ENCODE measurements at places on chromosomes 13 and 19.

GRCh38 chr19:7820588-7820987 lies 9.4 kb upstream of the EVI5L start:
- no peaks in the 10 kb centered on the region for H3K36me3 ChIP-seq
- no peak overlapping the region for H3K4me3 ChIP-seq
- no peak overlapping the region for H3K27ac ChIP-seq
- peaks cover 3% of the 10 kb centered on the region for H3K4me1 ChIP-seq
- peaks cover 27% of the 10 kb centered on the region for H3K27me3 ChIP-seq

GRCh38 chr19:15448778-15449619 lies 757 bp downstream of the WIZ start:
- DNase-seq = no peak
- H3K4me3 ChIP-seq = peak overlapping the region; percentile 55
- H3K36me3 ChIP-seq = peaks cover 28% of the 10 kb centered on the region
- peak overlapping the region; percentile 21 for H3K27ac ChIP-seq
- H3K27me3 ChIP-seq = no peaks in the 10 kb centered on the region

DNA sequence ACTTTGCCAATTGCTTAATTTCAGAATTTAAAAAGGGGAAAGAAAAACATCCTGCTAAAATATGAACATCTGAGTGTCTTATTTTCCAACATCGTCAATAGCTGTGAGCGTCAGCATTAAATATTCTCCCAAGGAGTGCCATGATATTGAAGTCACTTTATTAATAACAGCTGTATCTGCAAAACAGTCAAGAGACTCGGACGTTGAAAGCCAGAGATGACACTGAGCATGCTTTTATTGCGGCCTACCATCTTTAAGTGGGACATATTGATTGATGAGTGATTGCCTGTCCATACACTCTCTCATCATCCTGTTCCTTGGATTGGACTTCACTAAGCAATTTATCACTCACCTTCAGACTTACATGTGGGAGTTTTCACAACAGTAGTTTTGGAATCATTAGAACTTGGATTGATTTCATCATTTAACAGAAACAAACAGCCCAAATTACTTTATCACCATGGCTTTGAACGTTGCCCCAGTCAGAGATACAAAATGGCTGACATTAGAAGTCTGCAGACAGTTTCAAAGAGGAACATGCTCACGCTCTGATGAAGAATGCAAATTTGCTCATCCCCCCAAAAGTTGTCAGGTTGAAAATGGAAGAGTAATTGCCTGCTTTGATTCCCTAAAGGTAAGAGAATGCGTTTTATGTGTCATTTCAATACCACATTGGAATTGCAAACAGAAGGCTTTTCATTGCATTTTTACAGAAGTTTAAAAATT lies 53.8 kb downstream of the MBNL2 start:
- no peak for DNase-seq
- peaks cover 51% of the 10 kb centered on the region for H3K4me1 ChIP-seq
- H3K27me3 ChIP-seq = no peaks in the 10 kb centered on the region
- H3K27ac ChIP-seq = no peak overlapping the region
- H3K4me3 ChIP-seq = no peak overlapping the region

DNA sequence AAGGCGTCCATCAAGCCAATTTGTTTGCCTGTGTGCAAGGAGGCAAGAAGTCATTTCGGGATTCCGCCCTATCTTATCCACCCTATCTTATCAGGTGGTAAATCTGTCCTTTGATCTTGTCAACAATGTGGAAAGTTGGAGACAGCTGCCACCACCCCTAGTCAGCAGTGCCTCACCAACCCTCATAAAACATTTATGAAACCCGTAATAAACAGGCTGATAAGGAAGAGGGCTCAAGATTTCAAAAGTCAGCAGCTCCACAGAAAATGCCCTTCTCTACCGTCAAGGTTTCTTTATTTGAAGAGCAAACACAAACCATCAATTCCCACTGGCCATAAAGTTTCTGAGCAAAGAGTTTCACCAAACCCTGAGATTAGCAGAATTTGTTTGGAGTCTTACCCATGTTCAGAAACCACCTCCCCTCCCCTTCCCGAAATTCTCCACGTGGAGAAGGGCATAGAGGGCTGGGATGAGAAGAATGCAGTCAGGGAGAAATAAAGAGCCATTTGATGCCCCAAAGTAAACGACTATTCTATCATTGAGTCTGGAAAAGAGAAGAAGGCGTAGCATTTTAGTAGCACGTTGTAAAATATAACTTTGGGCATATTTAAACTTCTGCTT lies 196.0 kb upstream of the GPR12 start:
- H3K4me3 ChIP-seq = no peak overlapping the region
- H3K27me3 ChIP-seq = peaks cover 2% of the 10 kb centered on the region
- no peaks in the 10 kb centered on the region for H3K4me1 ChIP-seq
- DNase-seq = no peak
- no peak overlapping the region for H3K27ac ChIP-seq

DNA sequence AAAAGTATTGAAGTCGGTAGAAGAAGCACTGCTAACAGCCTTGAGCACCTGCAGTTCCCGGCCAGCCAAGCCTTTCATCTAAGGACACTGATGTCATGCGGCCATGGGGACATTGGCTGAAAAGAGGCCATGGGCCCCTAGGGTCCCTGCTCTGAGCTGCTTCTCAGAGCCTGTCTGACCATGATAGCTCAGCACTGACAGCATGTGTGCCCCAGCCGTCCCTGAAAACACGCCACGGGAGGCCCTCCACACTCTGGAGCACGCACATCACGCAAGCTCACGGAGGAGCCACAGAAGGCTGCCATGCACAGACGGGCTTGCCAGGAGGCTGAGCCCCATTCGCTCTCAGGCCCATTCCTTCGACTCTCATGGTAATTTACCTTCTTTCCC lies 51.8 kb downstream of the MLLT1 start:
- H3K27ac ChIP-seq = no peak overlapping the region
- DNase-seq = no peak
- H3K4me1 ChIP-seq = peaks cover 4% of the 10 kb centered on the region

GRCh38 chr19:17234911-17235299 lies 8.9 kb downstream of the OCEL1 start:
- peak; percentile 85 for DNase-seq
- peak overlapping the region; percentile 79 for H3K4me3 ChIP-seq
- H3K4me1 ChIP-seq = peaks cover 9% of the 10 kb centered on the region

- peaks cover 15% of the 10 kb centered on the region for H3K4me1 ChIP-seq
- peak; percentile 12 for DNase-seq
- no peaks in the 10 kb centered on the region for H3K27me3 ChIP-seq
- H3K36me3 ChIP-seq = peaks cover 32% of the 10 kb centered on the region
- no peak overlapping the region for H3K4me3 ChIP-seq
- peak overlapping the region; percentile 64 for H3K27ac ChIP-seq
These were observed 205.8 kb downstream of the LMO7 start for GRCh38 chr13:75841905-75842304.

DNA sequence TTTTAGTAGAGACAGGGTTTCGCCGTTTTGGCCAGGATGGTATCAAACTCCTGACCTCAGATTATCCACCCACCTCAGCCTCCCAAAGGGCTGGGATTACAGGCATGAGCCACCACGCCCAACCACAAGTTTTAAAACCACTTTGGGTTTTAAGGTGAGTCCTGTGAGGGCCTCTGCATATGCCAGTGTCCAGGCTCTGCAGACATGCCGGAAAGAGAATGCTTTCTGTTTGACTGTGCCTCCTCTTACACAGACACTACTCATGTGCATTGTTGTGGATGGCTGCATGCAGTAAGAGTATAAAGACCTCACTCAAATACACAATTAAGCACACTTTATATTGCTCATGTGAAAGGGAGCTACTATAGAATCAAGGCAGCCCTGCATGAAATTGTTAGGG lies 20.8 kb upstream of the SLC25A30 start:
- DNase-seq = no peak
- no peaks in the 10 kb centered on the region for H3K36me3 ChIP-seq
- H3K27me3 ChIP-seq = no peaks in the 10 kb centered on the region
- H3K27ac ChIP-seq = no peak overlapping the region

All from activated CD4-positive, alpha-beta T cell treated with anti-CD3 and anti-CD28 coated beads for 36 hours (primary cell).